ENCODE measurements at places on chromosomes 16 and 17. TPM values are rescaled to one million over a fixed set of nuclear protein-coding genes. Genes with fewer than 3 reads are reported as not detected.

SLC38A8 gene
- 3.1 TPM for total RNA-seq

DNA sequence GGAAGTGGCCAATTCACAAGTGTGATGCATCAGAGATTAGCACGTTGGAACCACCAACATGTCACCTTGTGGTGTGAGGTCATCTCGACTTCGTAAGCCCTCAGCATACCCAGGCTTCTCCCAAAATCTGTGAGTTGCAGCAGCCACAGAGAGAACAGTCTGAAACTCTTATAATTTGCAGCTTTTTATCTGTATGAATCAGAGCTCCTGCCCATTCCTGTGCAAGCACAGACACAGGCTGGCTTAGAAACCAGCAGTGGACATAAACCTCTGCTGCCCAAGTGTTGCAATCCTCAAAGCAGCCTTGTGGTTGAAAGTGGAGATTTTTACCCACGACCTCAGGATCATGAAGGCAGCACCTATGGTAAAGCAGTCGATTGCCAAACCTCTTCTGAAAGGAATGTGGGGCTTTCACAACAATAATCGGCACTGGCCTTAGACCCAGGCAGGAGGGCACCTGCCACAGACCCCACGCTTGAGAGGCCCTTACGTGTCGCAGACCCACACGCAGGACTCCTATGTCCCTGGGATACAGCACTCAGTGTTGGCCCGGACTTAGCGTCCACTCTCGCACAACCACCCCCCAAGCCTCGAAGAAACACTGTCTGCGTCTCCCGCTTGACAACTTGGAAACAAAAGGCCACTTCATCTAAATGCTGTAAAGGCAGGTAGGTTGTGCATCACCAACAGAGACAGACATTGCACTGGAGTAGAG is 24.5 kb upstream of the OSGIN1 start:
- peak; percentile 33 for DNase-seq

BMERB1 gene
- total RNA-seq: 61.4 TPM

GRCh38 chr16:88383401-88384221 is 852 bp downstream of the ZNF469 start:
- DNase-seq: peak; percentile 72

DNA sequence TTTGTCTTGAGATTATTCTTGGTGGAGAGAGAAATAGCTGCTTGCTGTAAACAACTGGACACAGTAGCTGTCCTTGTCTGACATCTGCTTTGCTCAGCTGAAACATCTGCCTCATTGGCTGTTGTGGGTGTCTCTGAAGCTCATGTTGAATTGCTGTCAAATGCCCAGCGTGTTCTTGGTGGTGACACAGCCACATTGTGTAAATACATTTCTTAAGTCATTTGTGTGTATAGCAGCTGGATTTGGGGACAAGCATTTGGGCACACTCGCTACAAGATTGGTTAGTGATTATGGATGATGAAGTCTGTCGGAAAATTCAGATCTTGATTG is 5.3 kb downstream of the FAM234A start:
- no peak for DNase-seq

DNA sequence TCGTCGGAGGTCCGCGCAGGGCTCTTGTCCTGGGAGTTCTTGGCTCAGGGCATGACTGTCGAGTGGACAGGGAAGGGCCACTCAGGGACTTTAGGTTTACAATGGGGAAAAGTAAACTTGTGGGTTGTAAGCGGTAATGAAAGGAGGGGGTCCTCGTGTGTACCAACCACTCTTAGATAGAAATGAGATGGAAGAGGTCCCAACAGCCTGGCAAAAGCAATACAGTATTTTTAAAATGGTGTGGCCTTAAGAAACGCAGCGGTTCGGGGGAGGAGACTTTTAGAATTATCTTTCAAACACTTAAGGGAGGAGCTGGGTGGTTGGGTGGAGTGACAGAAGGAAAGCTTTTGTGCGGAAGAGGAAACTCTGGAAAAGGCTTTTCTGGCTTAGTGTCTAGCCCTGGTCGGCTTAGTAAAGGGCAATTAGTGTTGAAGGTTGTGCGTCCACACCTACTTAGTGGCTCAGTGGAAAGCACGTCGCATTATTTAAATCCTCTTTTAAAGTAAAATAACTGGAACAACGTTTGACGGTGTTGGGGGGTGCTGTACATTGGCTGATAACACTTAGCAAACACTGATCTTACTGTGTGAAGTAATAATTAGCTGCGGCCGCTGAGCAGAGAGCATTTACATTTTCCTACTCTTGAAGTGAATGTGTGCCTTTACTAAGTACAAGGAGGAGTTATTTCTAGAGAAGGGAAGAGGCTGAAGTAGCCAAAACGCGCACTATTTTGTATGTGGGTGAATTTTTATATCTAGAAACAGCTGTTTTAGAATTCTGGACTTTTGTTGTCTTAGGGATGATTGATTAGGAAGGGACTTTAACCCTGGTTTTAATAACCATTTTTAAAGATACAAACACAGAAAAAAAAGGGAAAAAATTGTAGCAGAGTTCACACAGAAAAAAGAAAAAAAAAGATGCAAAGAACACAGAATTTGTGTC is 1.0 kb downstream of the WSB1 start:
- DNase-seq: no peak

- DNase-seq: no peak
These were observed 19.2 kb upstream of the MRPS23 start for GRCh38 chr17:57868910-57869616.
